ENCODE measurements at places on chromosomes 7 and 10.

- DNase-seq: no peak
These were observed 141.1 kb downstream of the ELFN1 start for GRCh38 chr7:1810961-1811849.

DNA sequence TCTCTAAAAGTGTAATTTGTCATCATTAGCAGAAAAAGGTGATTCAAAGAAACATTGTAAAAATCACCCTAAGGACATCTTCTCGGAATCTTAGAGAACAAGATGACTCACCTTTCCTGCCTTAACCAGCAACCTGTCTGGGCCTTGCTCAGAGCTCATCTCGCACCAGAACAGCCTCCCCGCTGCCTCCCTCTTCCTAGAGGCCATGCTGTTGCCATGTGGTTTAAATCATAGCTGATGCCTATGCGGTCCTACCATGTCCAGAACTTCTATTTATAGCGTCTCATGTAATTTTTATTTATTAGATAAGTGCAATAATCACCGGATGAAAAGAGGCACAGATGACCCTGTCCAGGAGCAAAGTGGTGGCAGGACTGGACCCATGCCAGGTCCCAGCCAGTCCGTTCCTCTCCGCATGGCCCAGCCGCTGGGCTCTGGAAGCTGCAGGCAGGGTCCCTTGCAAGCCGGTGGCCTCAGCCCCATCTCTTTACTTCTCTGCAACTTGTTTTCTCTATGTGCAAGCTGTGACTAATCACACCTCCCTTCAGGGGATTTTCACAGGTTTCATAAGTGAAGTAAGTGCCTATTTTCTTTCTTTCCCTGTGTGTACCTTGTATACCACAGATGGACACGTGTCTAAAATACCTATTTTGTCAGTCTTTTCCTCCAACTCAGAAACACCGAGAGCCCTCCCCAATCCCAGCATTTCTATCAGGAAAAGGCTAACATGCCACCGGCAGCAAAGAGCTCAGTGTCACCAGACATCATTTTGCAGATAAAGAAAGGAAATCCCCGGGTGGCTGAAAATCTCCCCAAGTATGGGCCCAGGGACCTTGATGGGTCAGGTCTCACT lies 27.1 kb downstream of the KLF6 start:
- no peak for DNase-seq

- DNase-seq: no peak
These were observed 139.0 kb upstream of the MTPN start for GRCh38 chr7:136116186-136116585.

GRCh38 chr7:66140924-66141323 lies 26.3 kb downstream of the CRCP start:
- DNase-seq: no peak

- DNase-seq: no peak
These were observed 8.5 kb downstream of the RASSF4 start for GRCh38 chr10:44968091-44968490.

- no peak for DNase-seq
These were observed 272.7 kb downstream of the HDAC9 start for GRCh38 chr7:18768256-18768655.

- no peak for DNase-seq
These were observed 173.9 kb downstream of the USP6NL start for GRCh38 chr10:11437391-11438142.

GRCh38 chr10:6926971-6927370 lies 346.9 kb upstream of the PRKCQ start:
- no peak for DNase-seq

DNA sequence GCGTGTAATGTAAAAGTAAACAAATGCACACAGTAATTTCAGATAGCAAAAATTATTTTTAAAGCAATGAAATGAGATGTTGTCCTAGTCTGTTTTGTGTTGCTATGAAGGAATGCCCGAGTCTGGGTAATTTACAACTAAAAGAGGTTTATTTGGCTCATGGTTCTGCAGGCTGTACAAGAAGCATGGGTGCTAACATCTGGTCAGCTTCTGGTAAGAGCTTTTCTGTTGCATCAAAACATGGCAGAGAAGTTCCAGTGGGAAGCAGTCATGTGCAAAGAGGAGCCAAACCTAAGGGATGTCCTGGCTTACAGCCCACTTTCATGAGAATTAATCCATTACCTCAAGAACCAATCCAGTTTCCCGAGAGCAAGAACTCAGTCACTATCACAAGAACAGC lies 62.9 kb upstream of the MNX1 start:
- no peak for DNase-seq

GRCh38 chr7:33922820-33923219 lies 17.5 kb downstream of the BMPER start:
- DNase-seq: no peak

- no peak for DNase-seq
These were observed 165.2 kb downstream of the PTEN start for GRCh38 chr10:88028654-88029053.

Data from cortex of kidney (tissue), 1 donor.